T-helper 1 cell treated with Interleukin-12 subunit alpha and Interleukin-12 subunit beta and Interleukin-4 antibody, amounts not matched to agents 30 ng/mL and 1 ng/mL, for 36 hours (primary cell): ENCODE measurements at places on chromosomes 2 and 18. TPM values are rescaled to one million over a fixed set of nuclear protein-coding genes. Genes with fewer than 3 reads are reported as not detected.

Gene RGPD3
- 0.32 and 0.37 TPM in 2 replicates for total RNA-seq

Gene CFC1
- not detected in 2 replicates for total RNA-seq

Gene LOXHD1
- total RNA-seq: 0.05 TPM in 1 of 2 replicates, not detected in the other

Gene GPD2
- 14.5 and 18.7 TPM in 2 replicates for total RNA-seq

Gene TXNDC2
- not detected in 2 replicates for total RNA-seq

Gene STON1
- 1.5 and 1.6 TPM in 2 replicates for total RNA-seq

Gene MYO5B
- total RNA-seq: 0.27 and 0.85 TPM in 2 replicates

Gene RBM43
- total RNA-seq: 4.6 and 5.1 TPM in 2 replicates

Gene MC2R
- total RNA-seq: not detected in 2 replicates

Gene GAD1
- total RNA-seq: 4.0 and 5.1 TPM in 2 replicates

Gene CRYBA2
- not detected in 2 replicates for total RNA-seq

Gene ATG4B
- total RNA-seq: 94.9 and 99.0 TPM in 2 replicates
